Fibroblast of mammary gland (primary cell): ENCODE measurements at places on chromosomes 5 and 9.

GRCh38 chr9:3896576-3896975, 370.8 kb upstream of the RFX3 start:
- DNase-seq: no peak

DNA sequence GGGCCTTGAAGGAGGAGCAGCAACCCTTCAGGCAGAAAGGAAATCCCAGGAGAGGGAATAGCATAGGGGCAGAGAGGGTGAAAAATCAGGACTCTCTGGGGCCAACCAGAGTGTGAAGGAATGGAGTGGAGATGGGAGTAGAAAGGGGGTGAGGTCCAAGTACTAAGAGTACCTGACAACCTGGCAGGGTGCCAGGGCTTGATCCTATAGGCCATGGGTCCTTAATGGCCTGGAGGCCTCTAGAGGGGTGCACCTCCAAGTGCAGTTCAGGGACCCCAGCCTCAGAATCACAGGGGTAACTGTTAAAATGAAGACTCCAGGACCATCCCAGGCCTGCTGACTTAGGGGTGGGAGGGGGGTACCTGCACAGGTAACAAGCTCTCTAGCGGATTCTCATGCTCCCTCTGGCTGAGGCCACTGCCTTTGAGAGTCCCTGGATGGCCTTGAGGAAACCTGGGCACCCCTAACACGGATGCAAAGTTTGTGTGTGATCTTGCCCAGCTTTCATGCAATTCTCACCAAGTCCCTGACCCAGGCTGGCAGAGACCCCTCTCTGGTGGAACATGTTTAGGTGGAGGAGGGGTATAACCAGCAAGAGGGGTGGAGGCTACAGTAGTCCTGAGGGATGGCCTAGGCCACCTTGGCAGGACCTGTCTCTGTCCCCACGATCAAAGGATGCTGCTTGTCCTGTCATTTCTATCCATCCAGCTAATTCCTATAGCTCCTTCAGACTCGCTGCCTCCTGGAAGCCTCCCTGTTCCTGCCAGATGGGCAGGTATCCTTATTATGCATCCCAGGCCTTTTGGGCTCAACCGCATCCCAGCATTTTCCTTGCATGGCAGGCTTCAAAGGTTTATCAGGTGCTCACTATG, 17.6 kb upstream of the CSF1R start:
- DNase-seq: no peak

- DNase-seq: no peak
These were observed 41.3 kb upstream of the SEMA5A start for GRCh38 chr5:9587135-9587534.

GRCh38 chr5:39223565-39224156, 4.3 kb upstream of the FYB1 start:
- DNase-seq: no peak

DNA sequence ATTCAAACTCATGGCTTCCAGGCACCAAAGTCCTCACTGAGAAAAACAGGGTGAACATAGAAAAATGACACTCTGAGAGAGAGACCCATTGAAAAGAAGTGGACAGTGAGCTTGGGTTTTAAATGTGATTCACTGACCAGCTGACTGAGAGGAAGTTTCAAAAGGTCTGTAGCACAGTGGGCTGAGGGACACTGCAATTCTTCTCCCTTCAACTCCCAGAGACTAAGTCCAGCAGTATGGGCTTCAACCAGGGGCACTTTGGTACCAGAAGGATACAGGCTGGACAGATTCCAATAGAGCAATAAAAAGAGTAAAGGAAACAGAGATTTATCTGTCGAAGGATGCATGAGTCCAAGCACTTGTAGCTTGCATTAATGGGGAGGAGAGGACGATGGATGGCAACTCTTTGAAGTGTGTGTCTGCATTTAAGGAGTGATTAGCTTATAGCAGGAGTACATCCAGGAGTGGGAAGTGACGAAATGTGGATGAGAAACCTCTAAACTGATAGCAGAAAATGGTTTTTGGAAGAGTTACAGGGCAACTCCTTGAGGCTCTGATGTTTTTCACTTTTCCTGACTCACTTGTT, 117.0 kb upstream of the ANKRD55 start:
- no peak for DNase-seq
